Panc1 (cell line): ENCODE measurements at places on chromosomes 11 and 22. TPM values are rescaled to one million over a fixed set of nuclear protein-coding genes. Genes with fewer than 3 reads are reported as not detected.

DNA sequence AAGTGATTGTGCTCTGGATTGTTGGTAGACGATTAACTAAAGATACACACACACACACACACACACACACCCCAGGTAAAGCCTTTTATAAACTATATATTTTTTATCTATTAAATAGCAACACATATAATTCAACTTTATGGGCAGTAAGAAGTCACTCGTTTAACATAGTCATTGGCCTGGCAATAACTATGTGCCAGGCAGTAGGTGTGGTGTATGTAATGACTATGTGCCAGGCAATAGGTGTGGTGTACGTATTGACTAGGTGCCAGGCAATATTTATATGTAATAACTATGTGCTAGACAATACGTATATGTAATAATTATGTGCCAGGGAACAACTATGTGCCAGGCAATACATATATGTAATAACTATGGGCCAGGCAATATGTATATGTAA lies 40.0 kb upstream of the TENM4 start:
- DNase-seq: no peak

GRCh38 chr22:24519496-24519895 lies 24.4 kb downstream of the UPB1 start:
- DNase-seq: no peak

DNA sequence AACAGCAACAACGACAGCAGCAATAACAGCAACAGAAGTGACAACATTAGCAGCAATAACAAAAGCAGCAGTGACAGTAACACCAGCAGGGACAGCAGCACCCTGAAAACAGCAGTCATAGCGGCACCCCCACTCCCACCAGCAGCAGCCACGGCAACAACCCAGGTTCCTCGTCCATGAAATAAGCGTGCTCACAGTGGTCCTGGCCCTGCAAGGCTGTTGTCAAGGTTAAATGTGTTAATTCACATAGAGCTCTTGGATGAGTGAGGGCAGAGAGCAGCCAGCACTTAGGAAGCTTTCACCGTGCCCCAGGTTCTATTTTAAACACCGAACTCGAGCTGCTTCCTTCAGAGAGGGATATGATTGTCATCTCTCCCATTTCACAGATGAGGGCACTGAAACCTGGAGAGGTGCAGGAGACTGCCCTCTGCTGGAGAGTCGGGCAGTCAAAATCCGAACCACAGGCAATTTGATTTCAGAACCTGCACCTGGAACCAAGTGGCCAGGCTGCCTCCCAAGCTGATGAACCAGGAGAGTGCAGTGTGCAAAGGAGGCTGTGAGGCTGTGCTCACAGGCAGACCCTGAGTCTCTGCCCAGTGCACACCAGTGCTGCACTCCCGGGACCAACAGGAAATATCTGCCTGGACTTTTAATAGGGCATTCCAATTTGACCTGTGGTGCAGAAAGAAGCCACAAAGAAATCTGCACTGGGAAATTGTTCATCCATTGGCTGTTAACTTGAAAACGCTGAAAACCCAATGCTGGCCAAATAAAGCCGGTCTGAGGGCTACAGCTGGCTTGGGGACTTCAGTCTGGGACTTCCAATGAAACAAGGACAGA lies 22.9 kb upstream of the FGF3 start:
- no peak for DNase-seq

- DNase-seq: no peak
Observed at GRCh38 chr11:102220728-102221467, 96.4 kb upstream of the BIRC3 start.

GRCh38 chr11:119474682-119475596 lies 52.0 kb upstream of the THY1 start:
- DNase-seq: peak; percentile 58

DNA sequence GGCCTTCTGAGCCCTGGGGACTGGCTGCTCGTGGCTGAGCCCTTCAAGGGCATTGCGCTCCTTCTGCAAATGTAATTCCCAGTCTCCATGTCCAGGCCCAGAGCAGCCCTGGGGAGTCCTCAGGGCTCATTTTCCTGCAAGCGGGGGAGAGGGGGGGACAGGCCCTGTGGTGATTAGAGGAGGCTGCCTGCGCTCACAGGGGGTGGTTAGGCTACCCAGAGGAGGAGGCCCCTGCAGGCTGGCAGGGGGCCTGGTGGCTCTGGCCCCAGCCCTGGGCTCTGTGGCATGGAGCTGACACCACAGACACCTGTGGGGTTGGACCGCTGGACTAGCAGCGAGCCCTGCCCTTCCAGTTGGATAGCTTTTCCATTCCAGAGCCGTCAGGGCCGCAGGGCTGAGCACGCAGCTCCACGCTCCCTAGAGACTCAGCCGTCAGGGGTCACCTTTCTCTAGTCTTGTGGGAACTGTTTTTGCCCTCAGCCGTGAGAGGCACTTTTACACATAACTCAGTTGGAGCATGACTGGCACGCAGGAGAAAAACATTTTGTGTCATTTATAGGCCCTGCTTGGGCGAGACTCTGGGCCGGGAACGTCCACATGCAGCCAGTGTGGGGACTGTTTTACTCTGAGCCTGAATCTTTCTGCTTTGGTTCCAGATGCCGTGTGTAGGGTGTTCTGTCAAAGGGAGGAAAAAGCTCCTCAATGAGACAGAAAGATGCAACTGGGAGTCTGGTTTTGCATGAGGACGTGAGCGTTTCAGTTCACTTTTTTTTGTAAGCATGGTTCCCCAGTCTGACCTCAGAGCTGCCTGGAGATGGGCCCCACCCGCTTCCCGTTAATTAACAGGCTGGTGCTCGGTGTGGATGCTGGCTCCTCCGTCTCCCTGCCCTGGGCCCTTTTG lies 58.1 kb downstream of the LRP5 start:
- DNase-seq: no peak

GRCh38 chr11:7657306-7658025 lies 15.8 kb downstream of the CYB5R2 start:
- no peak for DNase-seq

- peak; percentile 80 for DNase-seq
Observed at GRCh38 chr11:6612213-6613041, at the start of gene TAF10. Gene TAF10 (minus strand): TSS chr11:6612216. CDS start chr11:6612189, 27 bp downstream.

DNA sequence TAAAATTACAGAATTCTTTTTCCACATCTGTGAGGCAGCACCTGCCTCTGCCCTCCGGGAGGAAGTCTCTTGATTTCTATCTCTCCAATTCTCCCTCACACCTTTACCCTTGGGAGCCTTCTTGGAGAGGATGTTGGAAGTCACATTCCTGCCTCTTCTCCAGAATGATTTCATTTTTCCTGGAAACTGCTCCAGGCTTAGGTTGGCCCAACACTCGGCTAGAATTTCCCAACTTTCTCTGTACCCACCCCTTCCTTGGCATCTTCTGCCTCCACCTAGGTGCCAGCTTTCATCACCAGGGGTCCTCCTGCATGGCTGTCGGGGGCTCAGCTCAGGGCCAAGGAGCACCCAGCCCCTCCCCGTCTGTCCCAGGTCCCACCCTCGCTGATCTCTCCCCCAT lies 43.2 kb downstream of the SLCO2B1 start:
- DNase-seq: no peak

- DNase-seq: no peak
Observed at GRCh38 chr11:95337972-95338429, 107.0 kb upstream of the SESN3 start.

DNA sequence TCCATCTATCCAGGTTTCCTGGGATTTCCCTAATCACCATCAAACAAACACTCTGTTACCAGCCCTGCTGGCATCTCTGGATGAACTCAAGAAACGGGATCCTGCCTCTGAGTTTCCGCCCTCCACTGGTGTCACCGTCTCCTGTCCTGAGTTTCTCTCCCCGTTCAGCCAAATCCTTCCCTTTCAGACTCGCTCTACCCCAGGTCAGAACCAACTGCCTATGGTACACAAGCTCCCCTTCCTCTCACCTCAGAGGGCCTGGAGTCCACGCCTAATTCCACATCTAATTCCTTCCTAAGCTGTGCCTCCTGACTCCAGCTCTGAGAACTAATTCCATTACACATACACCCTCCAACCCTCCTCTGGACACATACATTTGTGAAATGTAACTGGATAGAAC lies 96.1 kb downstream of the SHANK2 start:
- DNase-seq: no peak

GRCh38 chr11:35170503-35170902 lies 31.5 kb downstream of the CD44 start:
- no peak for DNase-seq

GRCh38 chr11:3077846-3078440 lies 20.7 kb upstream of the CARS1 start:
- no peak for DNase-seq

DNA sequence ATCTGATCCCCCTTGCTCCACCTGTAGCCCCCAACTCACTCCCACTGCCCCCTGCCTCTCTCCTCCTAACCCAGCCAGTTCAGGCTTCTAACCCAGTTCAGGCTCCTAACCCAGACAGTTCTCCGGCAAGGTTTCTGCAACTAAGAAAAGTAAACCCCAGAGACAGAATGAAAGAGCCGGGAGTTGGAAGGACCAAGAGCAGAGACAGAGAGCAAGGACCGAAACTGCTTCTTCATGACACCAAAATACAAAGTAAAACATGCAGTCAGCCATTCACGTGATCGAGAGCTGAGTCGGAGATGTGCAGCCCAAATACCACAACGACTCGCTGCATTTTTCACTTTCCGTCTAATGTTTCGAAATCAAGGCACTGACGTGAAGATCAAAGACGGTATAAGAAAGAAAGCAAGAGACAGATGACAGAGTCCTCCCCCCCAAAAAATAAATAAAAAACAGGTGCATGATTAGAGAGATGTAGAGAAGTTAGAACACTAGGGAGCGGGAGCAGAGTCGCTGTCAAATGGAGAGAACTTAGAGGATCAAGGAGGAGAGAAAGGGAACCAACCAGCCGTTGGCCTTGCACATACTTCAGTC lies 884 bp downstream of the IL10RA start:
- no peak for DNase-seq

- no peak for DNase-seq
Observed at GRCh38 chr11:19803506-19803998, 90.9 kb downstream of the NAV2 start.

- no peak for DNase-seq
Observed at GRCh38 chr11:64767344-64768299, 7.8 kb upstream of the PYGM start.

- DNase-seq: no peak
Observed at GRCh38 chr11:214083-214482, 6.6 kb downstream of the RIC8A start.

DNA sequence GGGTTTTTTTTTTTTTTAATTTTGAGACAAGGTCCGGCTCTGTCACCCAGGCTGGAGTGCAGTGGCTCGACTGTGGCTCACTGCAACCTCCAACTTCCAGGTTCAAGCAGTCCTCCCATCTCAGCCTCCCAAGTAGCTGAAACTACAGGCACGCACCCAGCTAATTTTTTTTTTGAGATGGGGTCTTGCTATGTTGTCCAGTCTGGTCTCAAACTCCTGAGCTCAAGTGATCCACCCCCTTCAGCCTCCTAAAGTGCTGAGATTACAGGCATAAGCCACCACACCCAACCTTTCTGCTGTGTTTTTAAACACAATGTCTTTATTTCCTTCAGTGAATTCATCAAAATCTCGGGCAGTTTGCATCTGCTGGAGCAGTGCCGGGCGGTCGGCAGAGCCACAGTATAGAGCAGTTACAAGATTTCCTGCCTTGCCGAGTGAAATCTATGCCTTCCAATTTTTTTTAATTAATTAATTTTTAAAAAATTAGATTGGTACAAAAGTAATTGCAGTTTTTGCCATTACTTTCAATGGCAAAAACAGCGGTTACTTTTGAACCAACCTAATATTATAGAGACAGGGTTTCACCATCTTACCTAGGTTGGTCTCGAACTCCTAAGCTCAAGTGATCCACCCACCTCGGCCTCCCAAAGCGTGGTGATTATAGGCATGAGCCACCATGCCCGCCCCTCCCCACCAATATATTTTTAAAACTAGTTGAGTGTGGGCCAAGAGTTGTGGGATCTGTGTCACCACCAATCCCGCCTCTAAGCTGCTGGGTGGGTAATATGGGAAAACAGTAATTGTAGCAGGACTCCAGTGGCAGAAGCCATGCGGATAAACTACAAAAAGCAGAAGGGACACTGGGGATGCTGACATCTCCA lies 2.7 kb upstream of the ACY3 start:
- DNase-seq: no peak

LARGE2 gene
- total RNA-seq: 1.4 TPM

USP2 gene
- total RNA-seq: 3.1 TPM

RIC3 gene
- total RNA-seq: 4.2 TPM

KRTAP5-2 gene
- not detected for total RNA-seq

CCS gene
- total RNA-seq: 55.3 TPM

CSNK2A3 gene
- 2.6 TPM for total RNA-seq

NFAM1 gene
- 0.41 TPM for total RNA-seq

SLC22A12 gene
- not detected for total RNA-seq

PIH1D2 gene
- 3.0 TPM for total RNA-seq
